ENCODE measurements at places on chromosomes 7 and 10.

DNA sequence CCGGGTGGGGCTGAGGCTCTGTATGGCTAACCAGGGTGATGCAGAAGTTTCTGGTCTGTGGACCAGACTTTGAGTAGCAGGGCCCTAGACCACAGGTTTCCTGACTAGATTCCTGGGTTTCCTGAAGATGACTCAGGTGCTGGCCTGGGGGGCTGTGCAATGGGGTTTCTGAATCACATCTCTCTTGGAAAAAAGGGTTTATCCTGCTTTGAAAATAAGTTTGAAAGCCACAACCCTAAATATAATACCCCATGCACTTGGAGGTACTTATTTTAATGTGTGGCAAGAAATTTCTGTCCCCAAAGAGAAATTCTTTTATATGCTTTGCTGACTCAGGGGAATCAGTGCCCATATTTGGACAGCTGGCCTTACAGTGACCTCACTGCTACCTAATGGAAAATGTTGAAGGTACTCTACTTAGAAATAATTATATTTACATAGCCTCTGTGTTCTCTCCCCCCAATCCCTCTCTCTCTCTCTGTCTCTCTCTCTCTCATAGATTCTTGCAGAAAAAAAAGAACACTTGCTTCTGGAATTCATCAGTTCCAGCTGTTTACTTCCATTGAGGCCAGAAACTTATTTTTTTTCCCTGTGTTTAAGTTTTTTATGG, 184.4 kb upstream of the LYZL2 start:
- no peak for DNase-seq

DNA sequence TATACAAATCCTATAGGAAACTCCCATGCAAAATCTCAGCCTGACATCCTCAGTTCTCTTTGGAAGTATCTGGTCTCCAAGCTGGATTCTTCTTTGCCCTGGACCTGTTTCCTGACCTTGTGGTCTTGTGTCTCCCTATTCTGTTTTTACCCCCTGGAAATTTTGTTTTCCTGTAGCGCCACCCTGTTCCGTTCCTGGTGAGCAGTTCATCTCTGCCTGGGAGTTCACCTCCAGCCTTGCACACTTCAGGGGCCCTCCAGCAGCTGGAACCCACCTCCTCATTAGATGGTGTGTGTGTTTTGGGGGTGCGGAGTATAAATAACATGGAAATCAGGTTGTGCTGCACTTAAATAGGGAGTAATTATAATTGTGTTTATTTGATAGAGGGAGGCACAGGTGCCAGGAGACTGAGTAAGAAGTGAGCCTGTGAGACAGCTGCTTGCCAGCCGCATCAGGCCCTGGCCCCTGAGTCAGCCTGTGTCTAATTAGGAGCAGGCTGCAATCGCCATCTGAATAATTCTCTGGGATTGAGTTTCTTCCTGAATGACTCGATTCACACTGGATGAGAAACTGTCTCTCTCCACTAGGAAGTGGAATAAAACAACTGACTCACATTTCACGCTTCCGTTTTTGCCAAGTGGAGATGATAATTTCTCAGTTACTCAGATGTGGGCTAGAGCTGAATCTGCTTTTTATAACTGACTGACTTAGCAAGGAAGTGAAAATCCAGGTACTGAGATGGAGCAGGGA, 69.4 kb upstream of the HECTD2 start:
- DNase-seq = no peak

GRCh38 chr7:44541028-44541869, at the start of gene NPC1L1:
TSS of gene NPC1L1 (minus strand) at chr7:44541330. CDS start at chr7:44541259, 71 bp downstream.
- DNase-seq = no peak

- no peak for DNase-seq
Observed at GRCh38 chr7:21317966-21318915, 109.6 kb upstream of the SP4 start.

- DNase-seq = no peak
Observed at GRCh38 chr10:103870516-103870915, 15.1 kb upstream of the SH3PXD2A start.

DNA sequence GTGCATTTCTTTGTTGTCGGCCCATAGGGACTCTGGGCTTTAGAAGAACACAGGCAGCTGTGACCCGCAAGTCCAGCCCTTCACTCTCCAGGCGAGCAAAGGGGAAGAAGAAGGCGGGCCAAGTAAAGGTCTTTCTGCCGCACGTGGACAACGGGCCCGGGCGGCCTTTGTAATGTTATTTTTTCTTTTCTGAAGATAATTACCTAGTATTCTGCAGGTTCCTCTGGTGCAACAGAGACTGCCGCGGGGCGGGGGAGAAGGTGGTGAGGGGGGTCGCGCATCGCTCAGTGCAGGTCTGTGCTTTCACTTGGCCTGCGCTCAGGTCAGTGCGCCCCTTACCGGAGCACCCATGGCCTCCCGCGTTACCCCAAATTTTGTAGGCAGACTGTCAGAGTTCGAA, 7.1 kb upstream of the TBX20 start:
- no peak for DNase-seq

- DNase-seq = no peak
Observed at GRCh38 chr10:96473866-96474265, 39.9 kb downstream of the TLL2 start.

GRCh38 chr7:157586426-157586955, 249.7 kb downstream of the DNAJB6 start:
- no peak for DNase-seq

DNA sequence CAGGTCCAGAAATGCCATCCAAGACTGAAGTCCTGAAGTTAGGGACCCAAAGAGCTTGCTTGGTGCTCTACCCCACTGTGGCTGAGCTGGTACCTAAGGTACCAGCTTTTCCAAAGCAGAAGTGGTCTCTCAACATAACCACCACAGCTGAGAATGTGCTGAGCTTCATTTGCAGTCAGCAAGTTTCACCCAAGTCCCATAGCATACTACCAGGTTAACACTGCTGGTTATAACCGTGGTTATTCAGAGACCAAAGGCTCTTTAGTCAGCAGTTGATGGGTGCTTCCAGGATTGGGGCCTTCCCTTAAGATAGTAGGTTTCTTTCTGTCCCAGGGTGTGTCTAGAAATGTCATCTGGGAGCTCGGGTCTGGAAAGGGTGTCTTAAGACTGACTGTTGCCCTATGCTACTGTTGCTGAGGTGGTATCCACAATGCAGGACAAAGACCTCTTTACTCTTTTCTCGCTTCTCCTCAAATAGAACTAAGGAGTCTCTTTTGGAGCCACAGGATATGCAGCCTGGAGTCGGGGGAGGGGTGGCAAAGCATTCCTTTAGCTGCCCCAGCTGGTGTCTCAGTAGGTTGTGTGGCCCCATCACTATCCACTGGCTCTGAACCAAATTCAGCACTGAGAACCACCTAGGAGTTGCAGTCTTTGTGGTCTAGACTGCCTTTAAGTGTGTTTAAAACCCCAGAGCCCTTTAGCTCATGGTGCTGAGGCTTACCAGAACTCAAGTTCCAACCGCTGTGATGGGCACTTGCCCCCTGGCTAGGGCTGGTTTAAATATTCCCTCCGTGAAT, 354.9 kb upstream of the SEMA3C start:
- no peak for DNase-seq

GRCh38 chr10:131948501-131948900, 33.2 kb downstream of the BNIP3 start:
- no peak for DNase-seq

GRCh38 chr7:132779164-132779563, 202.9 kb upstream of the PLXNA4 start:
- no peak for DNase-seq

DNA sequence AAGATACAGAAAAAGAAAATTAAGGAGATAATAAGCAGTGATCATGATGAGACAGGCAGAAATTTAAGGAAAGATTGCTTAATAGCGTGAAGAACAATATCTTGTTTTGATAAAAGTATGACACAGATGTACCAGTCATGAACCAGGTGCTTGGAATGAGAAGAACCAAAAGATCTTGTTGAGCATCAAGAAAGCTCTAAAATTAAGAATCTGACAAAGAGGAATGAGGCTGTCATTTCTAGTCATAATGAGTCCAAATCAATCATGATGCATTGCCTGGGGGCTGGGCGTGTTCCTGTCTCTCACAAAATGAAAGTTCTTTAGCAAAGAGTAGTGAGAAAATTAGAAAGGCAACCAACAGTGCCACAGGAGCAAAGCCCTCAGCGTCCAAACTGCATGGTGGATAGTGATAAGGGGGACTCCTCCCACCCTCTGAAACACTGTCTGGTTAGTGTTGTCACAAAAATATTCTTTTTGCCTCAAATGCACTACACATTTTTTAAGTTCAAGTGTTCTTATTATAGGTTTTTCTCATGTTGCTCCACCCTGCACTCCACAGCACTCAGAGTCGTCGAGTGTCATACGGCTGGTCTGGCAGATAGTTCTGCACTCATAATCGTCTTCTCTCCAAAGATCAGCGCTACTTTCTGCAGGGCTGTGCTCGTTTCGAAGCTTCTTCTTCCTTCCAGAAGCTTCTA, 439.6 kb downstream of the TNS3 start:
- DNase-seq = no peak

GRCh38 chr7:47782022-47782421, 166.2 kb downstream of the PKD1L1 start:
- no peak for DNase-seq

DNA sequence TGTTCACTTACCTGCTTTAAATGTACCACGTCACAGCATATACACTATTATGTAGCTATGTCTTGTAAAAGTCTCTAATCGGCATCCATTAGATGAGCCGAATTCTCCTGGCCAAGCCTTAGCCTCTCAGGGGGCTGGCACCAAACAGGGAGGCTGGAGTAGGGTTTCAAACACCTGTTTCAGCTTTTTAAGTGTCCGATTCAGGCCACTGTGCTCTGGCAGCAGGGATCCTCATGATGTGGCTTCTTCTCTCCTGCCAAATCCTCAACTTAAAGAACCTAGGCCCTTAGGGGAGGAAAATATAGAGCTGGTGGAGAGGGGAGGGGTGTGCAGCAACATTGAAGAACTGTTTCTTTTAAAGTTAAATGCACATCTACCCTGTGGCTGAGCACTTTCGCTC, 68.5 kb upstream of the NFKB2 start:
- DNase-seq = no peak
